ENCODE measurements at places on chromosomes 16 and 17. TPM values are rescaled to one million over a fixed set of nuclear protein-coding genes. Genes with fewer than 3 reads are reported as not detected.
A peak's percentile ranks its signal among the peaks of the same experiment; 100 is the strongest.

- H3K36me3 ChIP-seq, result no peaks in the 10 kb centered on the region
- no peak overlapping the region for H3K27ac ChIP-seq
- H3K4me3 ChIP-seq, result no peak overlapping the region
- DNase-seq, result no peak
- H3K4me1 ChIP-seq, result no peaks in the 10 kb centered on the region
These were observed 534.1 kb downstream of the GRIN2A start for GRCh38 chr16:9647981-9648701.

- peaks cover 16% of the 10 kb centered on the region for H3K4me1 ChIP-seq
- no peak for DNase-seq
- no peaks in the 10 kb centered on the region for H3K36me3 ChIP-seq
- peak overlapping the region; percentile 29 for H3K4me3 ChIP-seq
These were observed 405 bp upstream of the ACE start for GRCh38 chr17:63476459-63476853.

GRCh38 chr17:79562192-79562930, 48.5 kb downstream of the RBFOX3 start:
- H3K36me3 ChIP-seq, result no peaks in the 10 kb centered on the region
- H3K27ac ChIP-seq, result no peak overlapping the region
- no peaks in the 10 kb centered on the region for H3K27me3 ChIP-seq
- H3K4me3 ChIP-seq, result no peak overlapping the region

DNA sequence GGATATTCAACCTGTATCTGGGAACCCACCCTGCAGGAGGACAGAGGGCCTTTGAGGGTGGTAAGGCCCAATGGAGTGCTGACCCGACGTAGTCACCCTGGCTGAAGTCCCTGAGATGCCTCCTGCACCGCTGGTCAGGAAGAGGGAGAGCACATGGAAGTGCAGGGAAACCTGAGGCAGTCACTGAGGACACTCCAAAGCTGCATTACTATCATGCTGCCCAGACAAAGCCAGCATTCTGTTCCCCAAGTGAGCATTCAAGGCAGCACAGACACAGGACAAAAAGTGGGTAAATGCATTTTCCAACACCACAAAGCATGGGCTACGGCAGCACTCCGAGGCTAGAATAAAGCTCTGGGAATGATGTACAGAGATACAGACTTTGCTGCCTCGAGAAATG, 46.8 kb upstream of the BCAR1 start:
- H3K4me3 ChIP-seq, result no peak overlapping the region
- peaks cover 6% of the 10 kb centered on the region for H3K4me1 ChIP-seq
- H3K27ac ChIP-seq, result no peak overlapping the region
- DNase-seq, result no peak

DNA sequence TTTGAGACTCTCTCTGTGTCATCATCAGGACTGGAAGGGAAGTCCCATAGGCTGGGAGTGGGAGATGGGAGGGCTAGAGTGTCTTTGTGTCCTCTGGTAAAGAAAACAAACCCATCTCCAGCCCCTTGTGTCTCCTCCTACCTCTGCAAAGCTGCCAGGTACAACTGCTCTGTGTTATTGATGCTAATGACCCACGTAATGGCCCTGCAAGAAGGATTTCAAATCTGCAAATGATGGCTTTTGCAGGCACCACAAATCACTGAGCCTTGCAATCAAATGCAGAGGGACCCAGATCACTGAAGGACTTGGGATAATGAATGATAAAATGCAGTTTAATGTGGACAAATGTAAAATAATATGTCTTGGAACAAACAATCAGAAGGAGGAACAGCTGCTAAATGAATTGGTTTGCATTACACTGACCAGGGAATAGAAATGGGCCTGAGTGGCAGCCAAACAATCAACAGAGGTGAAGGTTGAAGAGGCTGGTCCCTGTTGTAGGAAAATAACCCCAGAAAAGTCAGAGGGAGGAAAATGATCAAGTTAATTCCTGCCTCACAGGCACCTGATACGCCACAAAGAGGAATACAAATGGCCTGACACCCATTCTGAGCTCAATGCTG, 425.1 kb downstream of the UTP18 start:
- no peaks in the 10 kb centered on the region for H3K36me3 ChIP-seq
- no peaks in the 10 kb centered on the region for H3K4me1 ChIP-seq
- H3K27me3 ChIP-seq, result no peaks in the 10 kb centered on the region
- no peak overlapping the region for H3K4me3 ChIP-seq
- no peak overlapping the region for H3K27ac ChIP-seq
- DNase-seq, result no peak

- no peak overlapping the region for H3K4me3 ChIP-seq
- peak overlapping the region; percentile 94 for H3K27ac ChIP-seq
- peaks cover 29% of the 10 kb centered on the region for H3K4me1 ChIP-seq
- no peaks in the 10 kb centered on the region for H3K36me3 ChIP-seq
- H3K27me3 ChIP-seq, result no peaks in the 10 kb centered on the region
These were observed 6.1 kb downstream of the MVP start for GRCh38 chr16:29826342-29826695.

DNA sequence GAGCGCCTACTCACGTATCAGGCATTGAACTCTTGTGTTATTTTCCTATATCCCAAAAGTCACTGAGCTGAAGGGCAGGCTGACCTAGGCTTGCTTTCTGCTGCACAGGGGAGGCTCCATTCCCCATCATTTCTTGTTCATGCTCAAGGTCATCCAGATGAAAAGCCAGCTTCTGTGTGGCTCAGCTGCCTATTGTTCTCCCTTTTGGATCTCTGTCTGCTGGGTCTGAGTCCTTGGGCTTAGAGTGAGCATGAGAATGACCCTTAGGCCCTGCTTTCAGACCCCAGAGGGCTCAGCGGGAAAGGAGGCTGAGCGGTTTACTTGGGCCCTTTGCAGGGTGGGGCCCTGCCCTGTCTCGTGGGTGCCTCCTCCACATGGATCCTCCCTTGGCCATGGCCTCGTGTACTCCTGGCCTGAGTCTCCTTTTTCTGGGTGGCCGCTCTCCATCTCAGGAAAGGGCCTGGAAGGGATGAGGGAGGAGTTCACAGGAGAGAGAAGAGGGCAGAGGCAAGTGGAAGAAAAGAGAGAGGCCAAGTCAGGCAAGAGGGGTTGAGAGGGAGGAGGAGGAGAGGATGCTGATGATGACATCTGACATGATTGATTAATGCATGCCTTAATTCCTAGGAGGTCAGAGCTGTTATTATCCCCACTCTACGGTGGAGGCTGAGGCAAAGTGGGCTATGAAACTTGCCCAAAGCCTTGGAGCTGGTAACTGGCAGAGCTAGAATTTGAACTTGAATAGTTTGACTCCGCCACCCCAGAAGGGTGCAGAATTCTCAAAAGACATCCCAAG, 19.8 kb upstream of the MAP3K14 start:
- H3K36me3 ChIP-seq, result no peaks in the 10 kb centered on the region
- H3K4me3 ChIP-seq, result no peak overlapping the region
- peaks cover 7% of the 10 kb centered on the region for H3K4me1 ChIP-seq

- peaks cover 9% of the 10 kb centered on the region for H3K4me1 ChIP-seq
- DNase-seq, result peak; percentile 58
- no peak within 1 kb of the TSS for H3K27ac ChIP-seq
These were observed at the start of gene NOD2 for GRCh38 chr16:50692999-50693781. Gene NOD2 (plus strand): TSS chr16:50693606. CDS start chr16:50699496, 5,890 bp downstream.

DNA sequence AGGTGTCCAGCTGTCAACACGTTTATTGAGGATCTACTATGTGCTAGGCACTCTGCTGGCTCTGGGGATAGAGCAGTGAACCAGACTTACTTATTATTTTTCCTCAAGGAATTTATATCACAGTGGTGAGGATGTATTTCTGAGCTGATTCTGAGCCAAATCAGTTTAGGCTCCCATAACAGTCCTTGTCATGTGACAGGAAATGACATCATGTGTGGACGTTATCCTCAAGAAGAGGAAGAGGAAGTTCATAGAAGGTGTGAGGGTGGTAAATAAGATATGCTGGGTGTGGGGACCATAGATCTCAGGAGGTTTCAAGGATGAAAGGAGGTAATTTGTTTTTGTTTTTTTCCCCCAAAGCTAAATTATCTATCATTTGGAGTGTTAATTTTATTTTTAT, 873.5 kb upstream of the EEF2KMT start:
- no peaks in the 10 kb centered on the region for H3K4me1 ChIP-seq
- no peak overlapping the region for H3K4me3 ChIP-seq
- DNase-seq, result no peak
- no peaks in the 10 kb centered on the region for H3K27me3 ChIP-seq
- H3K27ac ChIP-seq, result no peak overlapping the region
- no peaks in the 10 kb centered on the region for H3K36me3 ChIP-seq

The TBC1D3E gene
- not detected for polyA plus RNA-seq

The SSTR5 gene
- polyA plus RNA-seq, result not detected

The CDK5R1 gene
- polyA plus RNA-seq, result 1.8 TPM

The RFFL gene
- 9.8 TPM for polyA plus RNA-seq

The TEKT1 gene
- 0.06 TPM for polyA plus RNA-seq

The ASPA gene
- 7.7 TPM for polyA plus RNA-seq

The CHST4 gene
- polyA plus RNA-seq, result 0.05 TPM

The GNG13 gene
- not detected for polyA plus RNA-seq

Data from ovary (tissue), 10 donors.